ENCODE measurements at places on chromosomes 6 and 20. TPM values are rescaled to one million over a fixed set of nuclear protein-coding genes. Genes with fewer than 3 reads are reported as not detected.

DNA sequence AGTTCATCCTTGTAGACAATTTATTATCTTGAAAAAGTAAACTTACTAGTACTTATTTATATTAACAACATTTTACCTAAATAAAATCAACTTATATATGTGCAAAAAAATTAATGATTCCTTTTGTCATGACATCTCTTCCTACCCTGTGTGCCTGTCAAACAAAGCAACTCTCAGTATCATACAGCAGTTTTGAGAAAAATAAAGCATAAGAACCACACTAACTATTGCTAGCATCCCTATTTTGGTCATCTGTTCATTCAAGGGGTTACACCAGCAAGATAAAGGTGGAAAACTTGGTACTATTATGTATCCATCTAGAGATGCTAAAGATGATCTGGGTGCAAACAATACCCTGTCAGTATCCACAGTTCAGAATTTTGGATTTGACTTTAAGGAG lies 7.4 kb upstream of the HLA-DRB1 start:
- no peak for DNase-seq

Gene CALHM4
- not detected for polyA plus RNA-seq

Gene LHFPL5
- 0.16 TPM for polyA plus RNA-seq

DNA sequence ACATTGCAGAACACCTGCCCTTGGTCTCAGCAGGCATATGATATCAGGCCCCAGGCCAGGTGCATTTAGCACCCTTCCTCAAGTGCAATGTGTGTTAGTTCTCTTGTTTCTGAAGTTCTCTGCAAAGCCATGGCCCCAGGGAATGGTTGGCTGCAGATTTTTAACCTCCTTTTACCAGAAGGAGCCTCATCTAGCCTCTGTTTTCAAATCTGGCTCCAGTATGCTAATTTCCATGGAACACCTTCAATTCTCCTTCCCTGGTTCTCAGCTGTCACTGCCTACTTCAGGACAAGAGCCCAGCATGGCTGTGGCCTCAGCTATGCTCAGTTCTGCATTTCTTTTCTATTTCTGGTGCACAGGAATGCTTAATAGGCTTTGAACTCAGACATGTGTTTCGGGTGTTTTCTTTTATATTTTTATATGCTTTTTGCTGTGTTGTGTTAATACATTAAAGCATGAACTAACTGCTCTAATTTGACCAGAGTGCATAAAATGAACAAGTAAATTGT lies 51.6 kb upstream of the OGFRL1 start:
- no peak for DNase-seq

Measured in A549 (cell line).